HCT116 (cell line): ENCODE measurements at places on chromosomes 3 and 15. TPM values are rescaled to one million over a fixed set of nuclear protein-coding genes. Genes with fewer than 3 reads are reported as not detected.

The ARIH1 gene
- 209 TPM for total RNA-seq

DNA sequence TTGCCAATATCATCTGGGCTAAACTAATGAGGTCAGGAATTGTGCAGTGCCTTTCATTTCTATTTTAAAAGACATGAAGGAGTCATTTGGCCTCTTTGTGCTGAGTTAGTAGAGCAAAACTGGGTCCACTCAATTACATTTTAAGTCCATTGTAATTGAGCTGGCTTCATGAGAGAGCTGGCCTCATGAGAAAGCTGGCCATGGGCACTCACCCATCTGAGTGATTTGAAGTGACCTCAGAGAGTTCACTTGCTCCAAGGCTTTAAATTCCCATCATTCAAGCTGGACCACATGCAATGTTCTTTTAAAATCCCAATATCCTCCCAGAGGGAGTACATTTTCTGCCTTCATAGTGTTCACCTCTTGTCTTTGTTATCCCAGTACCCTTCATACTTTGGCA is 335.9 kb upstream of the WNT5A start:
- H3K36me3 ChIP-seq: no peaks in the 10 kb centered on the region
- no peak overlapping the region for H3K4me3 ChIP-seq
- DNase-seq: no peak
- no peaks in the 10 kb centered on the region for H3K4me1 ChIP-seq
- no peaks in the 10 kb centered on the region for H3K27me3 ChIP-seq

DNA sequence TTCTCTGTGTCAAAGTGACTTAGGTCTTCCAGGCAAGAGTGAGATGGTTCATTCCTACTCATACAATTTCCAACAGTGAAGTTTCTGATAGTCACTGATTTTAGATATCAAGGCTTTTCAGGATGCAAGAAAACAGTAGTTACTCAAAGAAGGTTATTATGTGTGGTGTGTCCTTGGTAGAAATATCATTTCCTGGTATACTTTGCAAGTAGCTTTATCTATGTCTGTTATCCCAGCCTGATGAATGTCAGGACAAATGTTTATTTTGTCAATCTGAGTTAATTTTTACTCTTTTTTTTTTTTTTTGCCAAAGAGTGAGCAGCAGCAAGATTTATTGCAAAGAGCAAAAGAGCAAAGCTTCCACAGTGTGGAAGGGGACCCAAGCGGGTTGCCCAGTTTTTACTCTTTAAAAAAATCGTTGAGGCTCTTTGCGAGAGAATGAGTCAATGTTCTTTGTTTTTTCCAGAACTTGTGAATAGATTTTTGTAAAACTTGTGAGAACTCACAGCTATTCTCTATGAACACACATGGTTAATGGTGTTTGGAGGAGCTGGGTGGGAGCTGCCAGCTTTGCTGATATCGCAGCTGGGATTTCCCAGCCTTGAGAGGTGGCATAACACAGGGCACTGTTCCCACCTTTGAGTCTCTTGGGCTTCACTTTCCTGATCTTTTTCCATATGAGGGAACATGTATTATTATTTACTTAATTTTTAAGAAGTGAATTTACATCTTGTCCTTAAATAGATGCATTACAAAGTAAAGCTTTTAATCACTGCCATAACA is 51.9 kb downstream of the SV2B start:
- H3K27me3 ChIP-seq: peaks cover 22% of the 10 kb centered on the region; the same call in 1 of the 2 replicates
- DNase-seq: no peak
- H3K4me3 ChIP-seq: no peak overlapping the region

- H3K27me3 ChIP-seq: no peaks in the 10 kb centered on the region
- H3K36me3 ChIP-seq: no peaks in the 10 kb centered on the region
- H3K27ac ChIP-seq: no peak overlapping the region
- H3K4me1 ChIP-seq: peaks cover 4% of the 10 kb centered on the region; the same call in 1 of the 2 replicates
Observed at GRCh38 chr15:31145271-31145911, 43.9 kb upstream of the TRPM1 start.

DNA sequence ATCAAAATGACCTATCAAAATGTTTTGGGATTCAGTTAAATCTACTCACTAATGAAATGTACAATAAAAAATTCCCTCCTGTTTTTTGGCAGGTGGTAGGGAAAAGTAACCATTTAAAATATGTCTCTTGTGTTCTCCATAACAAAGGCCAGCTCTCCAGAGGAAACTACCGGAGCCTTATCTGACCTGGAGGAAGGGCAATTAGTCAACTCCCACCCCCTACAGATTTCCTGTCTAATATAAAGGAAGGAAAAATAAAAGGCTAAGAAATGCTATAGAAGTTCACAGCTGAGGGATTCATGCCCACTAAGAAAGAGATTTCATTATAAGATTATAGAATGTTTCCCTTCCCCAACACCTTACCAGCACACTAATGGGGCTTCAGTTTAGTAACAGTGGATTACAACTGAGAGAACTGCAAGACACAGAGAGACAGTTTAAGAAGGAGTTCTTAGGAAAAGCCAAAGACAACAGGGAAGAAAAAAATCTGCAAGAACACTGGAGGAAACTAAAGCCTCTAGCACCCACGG is 376.5 kb upstream of the KCNMB2 start:
- H3K4me1 ChIP-seq: no peaks in the 10 kb centered on the region
- no peak for DNase-seq
- H3K27me3 ChIP-seq: no peaks in the 10 kb centered on the region
- H3K4me3 ChIP-seq: no peak overlapping the region

GRCh38 chr15:95304151-95304946 is 1026.2 kb upstream of the NR2F2 start:
- no peak overlapping the region for H3K27ac ChIP-seq
- H3K27me3 ChIP-seq: no peaks in the 10 kb centered on the region
- H3K4me1 ChIP-seq: no peaks in the 10 kb centered on the region
- no peak for DNase-seq
- H3K4me3 ChIP-seq: no peak overlapping the region

The CRYBG3 gene
- 7.5 TPM for total RNA-seq

- H3K36me3 ChIP-seq: no peaks in the 10 kb centered on the region
- no peak for DNase-seq
- no peaks in the 10 kb centered on the region for H3K27me3 ChIP-seq
Observed at GRCh38 chr15:100680726-100681125, 78.3 kb downstream of the ASB7 start.

DNA sequence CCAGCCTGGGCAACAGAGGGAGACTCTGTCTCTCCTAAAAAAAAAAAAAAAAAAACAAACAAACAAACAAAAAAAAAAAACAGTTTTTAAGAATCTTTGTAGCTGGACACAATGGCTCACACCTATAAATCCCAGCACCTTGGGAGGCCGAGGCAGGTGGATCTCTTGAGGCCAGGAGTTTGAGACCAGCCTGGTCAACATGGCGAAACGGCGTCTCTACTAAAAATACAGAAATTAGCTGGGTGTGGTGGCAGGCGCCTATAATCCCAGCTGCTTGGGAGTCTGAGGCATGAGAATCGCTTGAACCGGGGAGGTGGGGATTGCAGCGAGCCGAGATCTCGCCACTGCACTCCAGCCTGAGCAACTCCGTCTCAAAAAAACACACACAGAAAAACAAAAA is 53.1 kb downstream of the KLHL25 start:
- no peak overlapping the region for H3K27ac ChIP-seq
- DNase-seq: no peak
- no peaks in the 10 kb centered on the region for H3K27me3 ChIP-seq
- no peaks in the 10 kb centered on the region for H3K4me1 ChIP-seq
- H3K36me3 ChIP-seq: no peaks in the 10 kb centered on the region

GRCh38 chr3:39149059-39149455 is 4.3 kb downstream of the CSRNP1 start:
- H3K4me1 ChIP-seq: peaks cover 60% of the 10 kb centered on the region
- no peaks in the 10 kb centered on the region for H3K27me3 ChIP-seq
- no peak overlapping the region for H3K27ac ChIP-seq
- no peak for DNase-seq

The SUCLG2 gene
- 49.2 TPM for total RNA-seq

- no peaks in the 10 kb centered on the region for H3K4me1 ChIP-seq
- H3K27me3 ChIP-seq: no peaks in the 10 kb centered on the region
- H3K36me3 ChIP-seq: no peaks in the 10 kb centered on the region
- no peak overlapping the region for H3K4me3 ChIP-seq
- H3K27ac ChIP-seq: no peak overlapping the region
- DNase-seq: no peak
Observed at GRCh38 chr3:8565376-8565775, 63.8 kb downstream of the LMCD1 start.

DNA sequence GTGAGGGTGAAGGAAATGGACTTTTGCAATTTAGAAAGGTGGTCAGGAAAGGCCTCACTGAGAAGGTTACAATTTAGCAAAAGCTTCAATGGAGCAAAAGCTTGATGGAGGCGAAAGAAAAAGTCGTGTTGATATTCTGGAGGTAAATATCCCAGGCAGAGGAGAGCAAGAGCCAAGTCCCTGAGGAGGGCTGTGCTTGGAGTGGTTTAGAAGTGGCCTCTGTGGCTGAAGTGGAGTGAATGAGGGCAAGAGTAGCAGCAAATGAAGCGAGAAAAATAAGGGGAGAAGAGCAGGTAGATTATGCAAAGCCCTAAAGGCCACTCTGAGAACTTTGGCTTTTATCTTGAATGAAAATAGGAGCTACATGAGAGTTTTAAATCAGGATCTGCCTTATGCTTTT is 54.1 kb downstream of the GUCA1C start:
- no peak for DNase-seq
- H3K4me3 ChIP-seq: no peak overlapping the region
- no peak overlapping the region for H3K27ac ChIP-seq
- H3K4me1 ChIP-seq: no peaks in the 10 kb centered on the region

DNA sequence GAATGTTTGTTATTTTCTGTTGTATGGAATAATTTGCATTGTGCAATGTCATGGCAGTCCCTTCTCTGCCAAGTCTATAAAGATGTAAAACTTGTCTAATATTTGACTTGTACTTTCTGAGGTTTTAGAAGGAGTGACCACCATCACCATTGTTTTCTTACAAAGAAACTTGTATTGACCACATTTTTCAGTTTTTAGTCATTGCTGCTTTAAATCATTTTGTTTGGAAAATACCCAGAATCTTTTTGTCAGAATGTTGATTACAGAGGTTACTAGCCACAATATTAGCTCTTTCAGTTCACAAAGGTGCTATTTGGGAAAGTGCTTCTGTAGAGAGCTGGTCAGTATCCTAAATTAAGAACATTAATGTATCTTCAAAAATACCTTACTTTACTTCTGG is 532.4 kb upstream of the GBE1 start:
- H3K36me3 ChIP-seq: no peaks in the 10 kb centered on the region
- no peak overlapping the region for H3K4me3 ChIP-seq
- H3K27me3 ChIP-seq: no peaks in the 10 kb centered on the region
- H3K27ac ChIP-seq: no peak overlapping the region
- DNase-seq: no peak

GRCh38 chr3:56118968-56119367 is 349.3 kb downstream of the ERC2 start:
- no peaks in the 10 kb centered on the region for H3K27me3 ChIP-seq
- no peak for DNase-seq
- no peak overlapping the region for H3K27ac ChIP-seq
- H3K4me1 ChIP-seq: no peaks in the 10 kb centered on the region
- H3K4me3 ChIP-seq: no peak overlapping the region

DNA sequence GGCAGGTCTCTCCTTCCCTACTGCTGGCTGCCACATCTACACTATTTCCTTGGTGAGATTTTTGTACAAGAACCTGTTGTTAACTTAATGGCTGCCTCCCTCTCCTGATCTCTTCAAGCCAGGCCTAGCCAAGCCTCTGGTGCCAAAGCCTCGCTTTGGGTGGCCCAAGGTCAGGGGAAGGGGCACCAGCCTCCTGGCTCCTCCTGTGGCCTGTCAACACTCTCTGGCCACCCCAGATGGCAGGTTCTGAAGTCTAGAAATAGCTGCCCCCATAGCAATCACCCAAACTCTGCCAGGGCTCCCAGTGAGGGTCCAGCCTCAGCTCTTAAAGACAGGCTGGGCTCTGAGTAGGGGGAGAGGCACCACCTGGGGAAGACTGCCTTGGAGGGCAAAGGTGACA is 5.0 kb downstream of the IFRD2 start:
- H3K4me3 ChIP-seq: no peak overlapping the region
- no peak for DNase-seq
- no peak overlapping the region for H3K27ac ChIP-seq
- no peaks in the 10 kb centered on the region for H3K27me3 ChIP-seq
- peaks cover 6% of the 10 kb centered on the region; the same call in 1 of the 2 replicates for H3K4me1 ChIP-seq

- no peaks in the 10 kb centered on the region for H3K27me3 ChIP-seq
- peak overlapping the region; percentile 53 for H3K27ac ChIP-seq
- H3K4me3 ChIP-seq: peak overlapping the region; percentile 6; the same call in 1 of the 2 replicates
- peaks cover 90% of the 10 kb centered on the region for H3K4me1 ChIP-seq
- peak; percentile 74 for DNase-seq
Observed at GRCh38 chr15:96264801-96265515, 65.5 kb upstream of the NR2F2 start.

GRCh38 chr3:190038050-190038933 is 82.4 kb downstream of the P3H2 start:
- H3K27ac ChIP-seq: no peak overlapping the region
- H3K36me3 ChIP-seq: no peaks in the 10 kb centered on the region
- H3K4me1 ChIP-seq: no peaks in the 10 kb centered on the region
- H3K27me3 ChIP-seq: no peaks in the 10 kb centered on the region
- H3K4me3 ChIP-seq: no peak overlapping the region; the same call in 1 of the 2 replicates
- DNase-seq: peak; percentile 39

DNA sequence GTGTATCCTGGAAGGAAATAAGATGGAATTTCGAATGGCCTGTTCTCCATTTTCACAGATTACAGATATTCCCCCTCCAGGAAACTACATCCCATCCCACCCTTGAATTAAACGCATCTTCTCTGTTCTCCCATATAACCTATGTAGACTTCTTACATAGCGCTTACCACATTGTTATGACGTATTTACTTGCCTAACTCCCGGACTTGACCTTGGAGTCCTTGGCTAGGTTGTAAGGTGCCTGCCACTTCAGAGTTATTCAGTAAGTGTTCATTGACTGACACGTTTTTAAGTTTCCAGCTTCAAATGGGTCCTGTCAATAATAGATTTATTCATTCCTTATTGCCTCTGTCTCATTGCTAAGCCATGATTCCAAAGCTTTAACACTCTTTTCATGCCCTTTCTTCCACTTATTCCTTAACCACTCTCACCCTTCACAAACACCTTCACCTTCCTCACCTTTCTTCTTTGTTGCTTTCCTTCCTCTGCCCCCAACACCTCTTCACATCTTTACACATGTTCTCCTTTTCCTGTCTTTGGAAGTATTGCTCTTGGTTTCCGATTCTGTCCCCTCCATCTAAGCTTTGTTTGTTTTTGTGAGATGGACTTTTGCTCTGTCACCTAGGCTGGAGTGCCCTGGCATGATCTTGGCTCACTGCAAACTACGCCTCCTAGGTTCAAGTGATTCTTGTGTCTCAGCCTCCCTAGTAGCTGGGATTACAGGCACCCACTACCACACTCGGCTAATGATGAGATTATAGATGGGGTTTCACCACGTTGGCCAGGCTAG is 138.3 kb downstream of the CMSS1 start:
- no peak overlapping the region for H3K27ac ChIP-seq
- H3K36me3 ChIP-seq: no peaks in the 10 kb centered on the region
- H3K27me3 ChIP-seq: no peaks in the 10 kb centered on the region
- no peak for DNase-seq
- no peak overlapping the region for H3K4me3 ChIP-seq

GRCh38 chr3:186209810-186210752 is 101.2 kb upstream of the ETV5 start:
- H3K4me3 ChIP-seq: no peak overlapping the region
- peaks cover 11% of the 10 kb centered on the region for H3K4me1 ChIP-seq
- no peaks in the 10 kb centered on the region for H3K36me3 ChIP-seq
- H3K27ac ChIP-seq: no peak overlapping the region
- DNase-seq: no peak

The ZNF385D gene
- total RNA-seq: not detected

GRCh38 chr15:40767838-40768500 is 1.8 kb upstream of the C15orf62 start:
- H3K4me1 ChIP-seq: peaks cover 70% of the 10 kb centered on the region
- no peak overlapping the region; the same call in 1 of the 2 replicates for H3K27ac ChIP-seq
- no peaks in the 10 kb centered on the region; the same call in 1 of the 2 replicates for H3K36me3 ChIP-seq
- DNase-seq: no peak
- no peaks in the 10 kb centered on the region for H3K27me3 ChIP-seq

The TUSC7 gene
- total RNA-seq: not detected

The CMTM7 gene
- total RNA-seq: 62.6 TPM

The TRIM42 gene
- total RNA-seq: not detected

The LOXL1 gene
- 14.9 TPM for total RNA-seq

The SKOR1 gene
- total RNA-seq: 0.81 TPM
